SW 1271 (cell line): ENCODE measurements at places on chromosomes 4 and X.
A peak's percentile ranks its signal among the peaks of the same experiment; 100 is the strongest.

DNA sequence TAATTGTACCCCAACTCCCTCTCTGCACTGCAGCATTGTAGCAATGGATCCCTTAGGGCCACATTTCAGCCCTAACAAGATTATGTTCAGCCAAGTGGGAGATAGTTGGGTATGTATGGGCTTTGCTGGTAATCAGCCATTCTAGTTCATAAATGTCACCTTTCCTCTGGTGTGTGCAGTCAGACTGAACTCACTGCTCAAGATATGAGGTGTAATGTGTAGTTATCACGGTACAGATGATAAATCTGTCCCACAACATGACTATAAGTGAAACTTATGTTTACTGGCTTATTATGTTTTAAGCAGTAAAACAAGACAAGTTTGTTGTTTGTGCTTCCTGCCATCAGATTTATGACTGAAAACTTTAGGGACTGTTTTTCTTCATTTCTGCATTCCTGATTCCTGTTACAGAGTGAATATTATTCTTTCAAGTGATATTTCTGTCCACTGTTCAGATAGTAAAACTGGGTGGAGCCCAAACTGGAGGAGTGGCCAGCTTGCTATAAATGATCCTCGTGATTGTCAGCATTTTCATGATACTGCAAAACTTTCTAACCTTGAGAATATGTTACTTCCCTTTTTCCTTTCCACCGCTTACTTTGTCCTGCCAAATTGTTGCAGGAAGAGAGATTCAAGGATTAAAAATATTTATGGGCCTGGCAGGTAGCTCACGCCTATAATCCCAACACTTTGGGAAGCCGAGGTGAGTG, 44.9 kb downstream of the ANAPC4 start:
- DNase-seq = no peak

- no peak for DNase-seq
These were observed 34.3 kb downstream of the FGFRL1 start for GRCh38 chr4:1045595-1046201.

DNA sequence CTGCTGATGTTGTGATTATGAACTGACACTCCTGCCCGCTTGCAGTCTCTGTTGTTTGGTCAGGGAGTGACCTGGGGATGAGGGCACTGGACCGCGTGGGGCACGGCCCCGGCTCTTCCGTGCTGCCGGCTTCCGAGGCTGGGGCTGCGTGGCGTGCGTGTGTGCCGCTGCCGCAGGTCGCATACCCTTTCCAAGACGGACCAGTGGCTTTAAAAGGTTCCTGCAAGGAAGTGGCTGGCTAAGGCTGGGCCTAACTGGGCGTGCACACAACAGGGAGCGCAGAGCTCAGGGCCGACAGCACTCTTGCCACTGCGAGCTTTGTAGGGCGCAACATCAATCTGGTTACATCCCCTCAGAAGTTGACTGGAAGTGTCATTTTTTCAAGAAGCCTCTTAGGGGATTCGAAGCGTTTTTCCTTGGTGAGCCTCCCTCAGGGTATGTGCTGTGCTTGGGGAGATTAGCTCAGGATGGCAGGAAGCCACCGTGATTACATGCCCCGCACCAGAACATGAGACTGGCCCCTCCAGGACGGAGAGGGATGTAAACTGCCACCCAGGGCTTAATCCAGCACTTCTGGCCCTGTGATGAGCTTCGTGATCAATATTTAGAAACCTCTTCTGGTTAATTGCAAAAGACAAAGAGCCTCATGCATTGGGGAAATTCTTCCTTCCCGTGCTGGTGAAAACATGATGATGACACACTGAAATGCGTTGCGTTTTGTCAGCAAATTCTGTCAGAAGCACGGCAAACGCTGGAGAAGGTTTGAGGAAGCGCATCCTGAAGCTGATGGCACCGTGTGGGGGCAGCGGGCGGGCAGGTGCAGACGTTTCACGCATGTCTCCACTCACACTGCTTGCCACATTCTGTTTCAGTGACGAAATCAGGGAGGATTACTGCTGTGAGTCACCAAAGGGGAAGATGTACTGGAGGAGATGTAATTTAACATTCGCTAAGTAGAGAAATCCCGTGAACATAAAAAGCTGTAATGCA, 11.1 kb downstream of the MAEA start:
- peak; percentile 49 for DNase-seq

GRCh38 chrX:10017872-10018271, 50.7 kb downstream of the CLDN34 start:
- DNase-seq = peak; percentile 66

GRCh38 chr4:102815981-102816380, 11.4 kb downstream of the UBE2D3 start:
- no peak for DNase-seq

DNA sequence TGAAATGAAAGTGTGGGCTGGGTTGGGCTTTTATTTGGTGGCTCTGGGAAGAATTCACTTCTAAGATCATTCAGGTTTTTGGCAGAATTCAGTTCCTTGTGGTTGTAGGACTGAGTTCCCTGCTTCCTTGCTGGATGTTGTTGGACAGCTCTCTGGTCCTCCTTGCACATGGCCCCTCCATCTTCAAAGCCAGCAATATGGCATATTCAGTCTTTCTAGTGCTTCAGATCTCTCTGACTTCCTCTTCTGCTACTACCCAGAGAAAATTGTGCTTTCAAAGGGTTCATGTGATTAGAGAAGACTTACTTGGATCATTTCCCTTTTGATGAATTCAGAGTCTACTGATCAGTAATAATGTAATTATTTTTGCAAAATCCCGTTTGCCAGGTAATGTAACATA, 12.8 kb upstream of the IGFBP7 start:
- DNase-seq = no peak

DNA sequence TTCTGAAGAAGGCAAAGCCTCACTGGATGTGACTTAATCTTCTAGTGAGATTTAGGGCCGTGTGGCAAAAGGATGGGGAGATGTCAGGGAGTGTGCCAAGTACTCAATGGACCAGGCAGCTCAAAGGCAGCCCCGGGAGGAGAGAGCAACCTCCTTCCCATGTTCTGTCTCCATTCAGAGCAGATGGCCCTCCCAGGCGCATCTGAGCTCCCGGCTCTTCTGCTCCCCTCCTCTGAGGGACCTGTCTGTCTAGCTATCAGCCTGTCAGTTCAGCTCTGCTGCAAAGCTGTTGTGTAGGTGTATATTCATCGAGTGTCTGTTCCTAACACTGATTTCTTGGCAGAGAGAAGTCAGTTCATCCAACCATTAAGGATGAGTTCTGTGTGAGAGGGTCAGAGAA, 10.9 kb upstream of the PORCN start:
- no peak for DNase-seq

DNA sequence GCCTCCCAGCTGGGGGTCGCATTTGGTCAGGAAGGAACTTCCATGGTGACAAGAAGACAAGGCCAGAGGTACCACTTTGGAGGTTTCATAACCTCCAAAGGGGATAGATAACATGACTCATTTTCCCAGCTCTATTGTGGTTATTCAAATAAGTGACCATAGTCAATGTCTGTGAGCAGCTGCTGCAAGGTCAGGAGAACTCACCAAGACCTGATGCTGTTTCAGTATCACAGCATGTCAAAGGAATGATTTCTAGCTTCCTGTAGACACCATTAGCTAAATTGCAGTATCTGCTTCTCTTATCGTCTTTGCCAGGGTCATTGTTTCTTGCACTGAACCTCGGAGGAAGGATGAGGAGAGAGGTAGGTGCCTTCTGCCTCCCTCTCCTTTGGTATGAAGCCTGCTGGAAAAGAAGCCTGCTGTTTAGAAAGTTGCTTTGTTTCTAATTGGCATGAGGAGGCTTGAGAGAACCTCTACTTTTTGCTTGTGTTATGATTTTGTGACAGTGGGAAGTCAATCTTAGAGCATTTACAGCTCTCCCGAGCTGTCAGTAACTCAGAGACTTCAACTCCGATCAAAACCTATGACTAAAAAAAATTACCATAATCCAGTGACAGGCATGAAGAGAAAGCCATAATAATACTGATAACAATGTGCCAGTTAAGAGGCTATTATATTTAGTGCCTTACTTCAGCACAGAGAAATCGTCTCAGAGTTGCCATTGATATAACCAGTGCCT, 38.0 kb upstream of the GATB start:
- no peak for DNase-seq

- no peak for DNase-seq
These were observed at the start of gene LRP2BP for GRCh38 chr4:185395238-185395955. TSS of gene LRP2BP (minus strand) at chr4:185395924. CDS start at chr4:185378186, 17,738 bp downstream.

GRCh38 chrX:7233580-7234406, 85.8 kb upstream of the PUDP start:
- DNase-seq = no peak

- no peak for DNase-seq
These were observed 63.1 kb upstream of the GRPR start for GRCh38 chrX:16060252-16060651.

GRCh38 chr4:147831551-147832171, 99.8 kb downstream of the ARHGAP10 start:
- DNase-seq = peak; percentile 58

DNA sequence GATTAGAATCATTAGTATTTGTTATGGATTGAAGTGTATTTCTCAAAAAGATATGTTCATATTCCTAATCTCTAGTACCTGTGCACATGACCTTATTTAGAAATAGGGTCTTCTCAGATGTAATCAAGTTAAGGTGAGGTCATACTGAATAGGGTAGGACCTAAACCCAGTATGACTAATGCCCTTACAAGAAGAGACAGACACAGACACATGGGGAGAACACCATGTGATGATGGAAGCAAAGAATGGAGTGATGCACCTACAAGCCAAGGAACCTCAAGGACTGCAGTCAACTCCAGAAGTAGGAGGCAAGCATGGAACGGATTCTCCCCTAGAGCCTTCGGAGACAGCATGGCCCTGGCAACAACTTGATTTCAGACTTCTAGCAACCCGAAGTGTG, 31.4 kb downstream of the OTUD4 start:
- DNase-seq = no peak

DNA sequence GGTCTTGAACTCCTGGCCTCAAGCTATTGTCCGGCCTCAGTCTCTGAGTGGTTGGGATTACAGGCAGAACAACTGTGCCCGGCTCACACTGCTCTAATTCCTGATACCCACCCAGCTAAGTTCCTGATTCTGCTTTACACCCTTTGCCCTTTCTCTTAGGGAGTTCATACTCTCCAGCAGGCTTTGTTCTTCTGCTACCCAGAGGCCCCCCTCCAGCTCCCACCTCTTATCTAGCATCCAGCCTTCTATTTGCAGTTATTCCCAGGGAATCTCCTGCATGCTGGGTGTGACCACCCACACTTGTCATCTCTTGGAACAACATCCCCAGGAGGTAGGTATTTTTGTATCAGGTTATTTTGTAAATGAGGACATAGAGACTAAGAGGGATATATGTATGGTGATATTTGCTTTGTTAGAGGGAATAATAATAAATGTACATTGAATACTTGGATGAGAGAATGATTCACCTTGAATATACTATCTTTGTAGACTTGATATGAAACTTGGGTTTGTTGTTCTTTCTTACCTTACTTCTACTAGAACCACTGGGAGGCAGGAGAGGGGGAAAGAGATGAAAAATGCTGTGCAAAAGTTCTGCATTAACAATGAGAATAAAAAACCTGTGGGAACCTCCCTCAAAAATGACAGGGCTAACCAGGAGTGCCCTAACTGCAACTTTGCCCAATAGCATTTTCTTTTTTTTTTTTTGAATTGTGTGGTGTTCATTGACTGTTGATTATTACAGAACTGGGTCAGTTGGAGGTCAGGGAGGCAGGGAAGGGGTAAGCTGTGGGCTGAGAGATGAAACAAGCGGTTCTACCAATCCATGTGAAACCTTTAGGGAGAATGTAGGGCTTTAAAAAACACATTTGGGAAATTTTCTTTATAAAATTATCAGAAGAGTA, 157.4 kb downstream of the SPRY1 start:
- DNase-seq = no peak

GRCh38 chr4:117691572-117692351, 342.5 kb upstream of the NDST3 start:
- no peak for DNase-seq

- no peak for DNase-seq
These were observed 223.1 kb downstream of the UNC5C start for GRCh38 chr4:95325665-95326064.

DNA sequence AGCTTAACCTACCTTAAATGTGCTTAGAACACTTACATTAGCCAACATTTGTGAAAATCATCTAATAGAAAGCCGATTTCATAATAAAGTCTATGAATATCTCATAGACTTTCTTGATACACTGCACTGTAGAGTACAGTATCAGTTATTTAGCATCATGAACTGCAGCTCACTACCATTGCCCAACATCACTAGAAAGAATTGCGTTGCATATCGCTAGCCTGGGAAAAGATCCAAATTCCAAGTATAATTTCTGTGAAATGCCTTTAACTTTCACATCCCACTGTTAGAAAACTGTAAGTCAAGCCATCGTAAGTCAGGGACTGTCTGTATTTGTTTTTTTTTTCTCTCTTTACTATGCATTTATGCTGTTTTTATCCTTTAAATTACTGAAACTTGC, 918.6 kb upstream of the PABPC4L start:
- no peak for DNase-seq

- no peak for DNase-seq
These were observed 15.3 kb downstream of the AMER1 start for GRCh38 chrX:64190136-64190740.

- DNase-seq = no peak
These were observed 4.1 kb downstream of the SH3RF1 start for GRCh38 chr4:169266661-169267060.

DNA sequence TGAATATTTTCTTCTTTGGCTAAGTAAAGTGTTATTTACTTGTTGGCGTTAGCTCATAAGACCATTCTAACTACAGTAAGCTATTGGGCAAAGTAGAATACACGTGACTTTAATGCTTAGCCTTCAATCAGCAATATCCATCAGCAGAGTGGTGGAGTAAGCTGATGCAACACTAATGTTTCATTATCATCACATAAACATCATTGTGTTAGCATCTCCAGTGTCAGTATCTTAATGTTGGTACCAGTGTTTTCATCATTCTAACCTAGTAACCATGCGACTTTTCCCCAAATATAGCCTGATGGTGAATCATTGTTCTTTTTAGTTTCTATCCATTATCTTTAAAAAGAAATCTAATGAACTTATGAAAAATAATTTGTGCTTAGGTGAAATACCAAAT, 48.5 kb downstream of the APOOL start:
- DNase-seq = no peak

DNA sequence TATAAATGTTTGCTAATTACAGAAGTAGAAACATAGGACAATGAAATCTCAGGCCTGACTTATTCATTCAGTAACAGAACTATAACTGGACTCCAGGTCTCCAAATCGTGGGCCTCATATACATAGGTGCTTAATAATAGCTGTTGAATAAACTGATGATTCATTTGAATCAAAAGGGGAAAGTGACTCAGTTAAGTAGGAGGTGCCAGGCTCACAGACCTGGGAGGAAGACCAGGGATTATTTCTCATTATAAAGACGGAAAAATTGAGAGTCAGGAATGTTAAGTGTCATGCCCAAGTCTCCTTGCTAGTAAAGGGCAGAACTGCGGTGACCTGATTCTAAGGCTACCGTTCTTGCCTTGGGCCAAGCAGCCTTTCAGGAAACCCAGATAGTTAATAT, 131.5 kb downstream of the HS3ST1 start:
- DNase-seq = no peak

GRCh38 chr4:848803-849477, 23.0 kb upstream of the CPLX1 start:
- no peak for DNase-seq

GRCh38 chr4:22356987-22357596, 158.8 kb downstream of the ADGRA3 start:
- no peak for DNase-seq
